ENCODE measurements at places on chromosomes 3 and 15. TPM values are rescaled to one million over a fixed set of nuclear protein-coding genes. Genes with fewer than 3 reads are reported as not detected.

MOBP gene
- not detected for total RNA-seq

FURIN gene
- total RNA-seq = 30.1 TPM

DUOX2 gene
- not detected for total RNA-seq

SOX14 gene
- total RNA-seq = not detected

C3orf62 gene
- total RNA-seq = 1.2 TPM

TEX55 gene
- not detected for total RNA-seq

FOXB1 gene
- not detected for total RNA-seq

CCDC54 gene
- total RNA-seq = not detected

SCAANT1 gene
- total RNA-seq = not detected

CLDN16 gene
- not detected for total RNA-seq

Data from subcutaneous preadipocyte (primary cell).